Activated CD8-positive, alpha-beta T cell treated with anti-CD3 and anti-CD28 coated beads for 36 hours (primary cell): ENCODE measurements at places on chromosomes 11 and 22.

DNA sequence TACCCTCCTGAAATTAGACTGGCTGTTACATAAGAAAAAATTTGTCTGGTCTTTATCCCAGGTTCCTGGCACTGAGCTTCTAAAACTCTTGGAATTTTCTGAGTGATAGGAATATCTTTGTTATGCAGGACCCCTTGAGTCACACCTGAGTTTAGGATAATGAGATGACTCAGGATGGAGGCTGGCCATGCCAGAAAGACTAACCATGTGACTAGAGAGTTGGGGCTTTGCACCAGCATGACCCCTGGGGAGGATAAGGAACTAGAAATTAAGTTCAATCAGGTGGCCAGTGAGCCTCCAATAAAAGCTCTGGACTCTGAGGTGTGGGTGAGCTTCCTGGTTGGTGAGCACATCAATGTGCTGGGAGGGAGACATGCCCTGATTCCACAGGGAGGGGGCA, 88.1 kb downstream of the XRRA1 start:
- no peak for DNase-seq

GRCh38 chr11:76491644-76492043, 46.8 kb downstream of the EMSY start:
- DNase-seq, result no peak

- DNase-seq, result no peak
These were observed 638 bp downstream of the PARVA start for GRCh38 chr11:12377824-12378593.

DNA sequence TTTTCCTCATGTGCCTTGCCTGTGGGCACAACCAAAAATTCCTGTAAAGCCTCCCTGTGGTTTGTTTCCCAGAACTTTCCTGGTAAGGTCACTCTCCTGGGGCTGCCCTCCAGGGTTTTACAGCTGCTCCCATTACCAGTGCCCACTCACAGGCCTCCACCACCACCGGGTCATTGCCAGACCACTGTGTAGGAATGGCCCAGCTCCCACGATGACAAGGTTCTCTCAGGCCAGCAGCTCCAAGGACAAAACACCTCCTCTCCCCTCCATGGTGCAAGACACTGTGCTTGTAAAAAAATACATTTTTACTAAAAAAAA, 96.1 kb upstream of the AKIP1 start:
- DNase-seq, result no peak
